ENCODE measurements at places on chromosomes 13 and 19.

DNA sequence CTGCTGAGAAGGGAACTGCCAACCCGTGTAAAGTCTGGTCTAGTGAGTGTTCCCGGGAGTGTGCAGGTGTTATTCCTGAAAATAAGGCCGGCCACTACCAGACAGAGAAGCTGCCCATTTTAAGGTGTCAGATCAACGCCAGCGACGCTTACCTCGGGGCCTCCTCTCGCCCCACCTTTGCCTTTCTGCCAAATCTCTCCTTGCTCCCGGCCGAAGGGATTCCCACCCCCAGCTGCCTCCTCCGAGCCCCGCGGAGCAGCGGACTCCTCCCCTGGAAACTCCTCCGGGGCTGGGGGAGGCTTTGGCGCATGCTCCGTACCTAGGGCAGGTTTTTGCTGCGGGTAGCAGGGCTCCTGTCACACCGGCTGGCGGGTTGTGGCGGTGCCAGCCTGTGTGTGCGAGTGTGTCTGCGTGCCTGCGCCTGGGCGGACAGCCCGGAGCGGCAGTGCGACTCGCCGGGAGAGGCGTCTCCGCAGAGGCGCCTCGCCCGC is at the start of gene HS6ST3:
HS6ST3 (plus strand) TSS at position 359 of the 491 bp plus-strand sequence.
- no peak for DNase-seq

GRCh38 chr19:56252699-56253422 is 19.7 kb upstream of the EDDM13 start:
- peak; percentile 16 for DNase-seq

DNA sequence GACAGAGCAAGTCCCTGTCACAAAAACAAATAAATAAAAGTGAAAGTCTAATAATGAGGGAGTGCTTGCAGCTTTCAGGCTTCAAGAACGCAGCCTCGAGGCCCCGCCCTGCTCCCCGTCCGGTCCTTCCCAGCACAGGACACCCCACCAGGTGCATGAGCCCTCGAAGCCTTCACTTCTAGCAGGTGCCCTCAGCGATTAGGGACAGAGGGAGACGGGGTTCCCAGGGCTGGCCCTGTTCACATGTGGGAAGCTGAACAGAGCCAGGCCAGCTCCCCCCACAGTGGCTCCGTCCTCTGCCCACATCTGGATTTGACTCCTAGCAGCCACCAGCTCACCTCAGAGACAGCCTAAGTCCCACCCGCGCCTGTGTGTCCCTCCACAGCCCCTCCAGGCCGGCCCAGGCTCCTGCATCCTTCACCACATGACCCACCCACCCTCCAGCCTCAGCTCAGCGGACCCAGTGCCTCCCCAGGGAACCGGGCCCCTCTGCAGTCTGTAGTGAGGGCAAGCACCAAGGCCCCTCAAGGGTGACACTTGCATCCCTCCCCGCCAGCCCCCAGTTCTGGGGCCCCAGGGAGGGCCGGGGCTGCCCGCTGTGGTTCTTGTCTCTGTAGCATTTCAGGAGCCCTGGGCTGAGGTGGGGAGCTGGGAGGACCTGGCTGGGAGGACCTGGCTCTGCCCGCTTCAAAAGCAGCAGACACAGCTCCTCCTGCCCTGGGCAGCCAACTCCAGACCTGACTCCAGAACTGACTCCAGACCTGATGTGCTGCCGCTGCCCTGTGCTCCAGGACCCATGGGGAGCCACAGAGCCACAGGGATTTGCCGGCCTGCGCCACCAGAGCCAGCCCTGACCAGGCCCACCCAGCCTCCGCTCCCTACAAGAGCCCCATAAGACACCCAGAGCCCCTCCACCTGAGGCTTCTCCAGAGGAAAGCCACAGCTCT is 27.2 kb downstream of the GPX4 start:
- no peak for DNase-seq

- DNase-seq, result no peak
Observed at GRCh38 chr19:16262618-16263017, 62.0 kb upstream of the KLF2 start.

DNA sequence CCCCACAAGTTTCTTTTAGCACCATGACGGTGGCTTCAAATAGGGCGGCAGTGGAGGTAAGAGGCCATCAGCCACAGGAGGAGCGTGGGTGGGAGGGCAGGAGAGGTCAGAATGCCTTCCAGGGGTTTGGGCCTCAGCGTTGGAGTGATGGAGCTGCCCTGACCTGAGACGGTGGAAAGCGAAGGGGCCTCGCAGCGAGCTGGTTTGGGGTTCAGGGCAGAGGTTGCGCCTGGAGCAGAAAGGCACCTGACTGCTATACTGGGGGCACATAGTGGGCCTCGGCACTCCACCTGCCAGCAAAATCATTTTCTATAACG is 382 bp upstream of the NAXD start:
- no peak for DNase-seq

DNA sequence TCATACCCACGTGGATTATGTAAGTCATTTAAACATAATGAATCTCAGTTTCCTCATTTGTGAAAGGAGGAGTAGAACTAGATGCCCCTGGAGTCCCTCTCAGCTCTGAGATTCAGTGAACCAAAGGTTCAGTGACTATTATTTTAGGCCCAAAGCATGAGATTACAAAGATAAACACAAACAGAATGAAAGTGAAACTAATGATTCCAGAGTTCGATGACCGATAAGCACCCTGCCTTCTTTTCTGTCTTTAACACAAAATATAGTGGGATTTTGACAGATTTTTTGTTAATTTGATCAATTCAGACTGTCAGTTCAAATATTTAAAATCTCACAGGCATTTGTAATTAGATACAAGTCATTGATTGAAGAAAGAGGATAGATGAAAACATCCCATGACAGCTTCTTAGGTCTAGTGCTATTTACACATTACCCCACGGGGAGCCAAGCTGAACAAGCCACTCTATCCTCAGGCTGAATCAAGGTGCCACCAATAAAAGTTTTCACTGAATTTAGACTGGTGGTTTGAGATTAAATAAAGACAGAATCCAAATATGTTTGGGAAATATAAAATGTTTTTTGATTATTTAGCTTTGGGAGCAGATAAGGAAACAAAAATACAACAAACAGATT is 64.6 kb upstream of the RAP2A start:
- no peak for DNase-seq

DNA sequence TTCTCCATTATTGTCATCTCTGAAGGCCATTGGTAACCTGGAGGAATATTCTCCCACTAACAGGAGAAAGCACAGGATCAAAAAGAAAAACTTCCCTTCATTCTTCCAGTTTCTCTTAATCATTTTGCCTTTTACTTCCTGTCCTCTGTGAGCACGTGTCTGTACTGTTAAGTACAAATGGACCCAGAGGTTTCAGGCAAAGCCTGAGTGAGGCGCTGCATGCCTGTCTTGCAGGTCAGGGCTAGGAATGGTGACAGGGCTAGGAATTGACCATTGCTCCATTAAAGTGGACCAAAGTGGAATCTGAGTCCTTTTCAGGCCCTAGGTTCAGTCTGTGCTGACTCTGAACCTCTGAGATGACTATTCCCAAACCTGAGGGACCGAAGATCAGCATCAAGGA is 326.7 kb downstream of the SHISA2 start:
- no peak for DNase-seq

Measured in NCI-H187 treated with DMSO at 0.1 percent for 48 hours (cell line).